ENCODE measurements at places on chromosomes 16 and 17. TPM values are rescaled to one million over a fixed set of nuclear protein-coding genes. Genes with fewer than 3 reads are reported as not detected.

CACNG4 gene
- total RNA-seq: not detected

ANKRD40 gene
- 27.8 TPM for total RNA-seq

MYH13 gene
- not detected for total RNA-seq

VTN gene
- 0.14 TPM for total RNA-seq

ADAD2 gene
- not detected for total RNA-seq

HOXB13 gene
- not detected for total RNA-seq

ALOX15B gene
- not detected for total RNA-seq

LPO gene
- total RNA-seq: not detected
